Panc1 (cell line): ENCODE measurements at places on chromosomes 12 and 14.

DNA sequence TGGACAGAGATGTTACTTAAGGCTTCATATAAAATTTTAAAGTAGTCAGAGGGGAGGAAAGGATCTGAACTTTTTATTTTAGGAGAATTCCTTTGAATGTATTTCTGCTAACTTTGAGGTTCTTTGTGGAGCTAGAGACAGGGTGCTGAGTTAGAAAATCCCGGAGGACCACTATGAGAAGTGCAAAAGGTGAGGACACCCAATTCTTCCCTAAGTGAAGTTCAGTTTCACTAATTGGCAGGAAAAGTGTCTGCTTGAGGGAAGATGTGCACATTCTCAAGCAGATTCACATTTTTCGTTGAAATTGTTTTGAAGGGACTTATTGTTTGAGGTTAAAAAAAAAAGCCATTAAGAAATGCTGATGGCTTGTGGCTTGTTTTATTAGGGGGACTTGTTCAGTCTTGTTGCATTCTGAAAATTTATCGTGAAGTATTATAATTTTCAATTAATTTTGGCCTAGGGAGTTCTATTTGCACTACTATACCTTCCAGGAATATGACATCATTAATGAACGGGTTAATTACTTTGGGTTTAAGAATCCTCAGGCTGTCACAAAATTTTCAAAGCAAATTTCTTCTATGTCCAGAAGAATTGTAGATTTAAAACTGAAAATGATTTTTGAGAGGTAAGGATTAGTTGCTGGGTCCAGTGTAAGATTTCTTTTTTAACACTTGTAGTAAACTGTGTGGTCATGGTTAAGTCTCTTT lies 1.8 kb downstream of the PCNX1 start:
- no peak for DNase-seq

DNA sequence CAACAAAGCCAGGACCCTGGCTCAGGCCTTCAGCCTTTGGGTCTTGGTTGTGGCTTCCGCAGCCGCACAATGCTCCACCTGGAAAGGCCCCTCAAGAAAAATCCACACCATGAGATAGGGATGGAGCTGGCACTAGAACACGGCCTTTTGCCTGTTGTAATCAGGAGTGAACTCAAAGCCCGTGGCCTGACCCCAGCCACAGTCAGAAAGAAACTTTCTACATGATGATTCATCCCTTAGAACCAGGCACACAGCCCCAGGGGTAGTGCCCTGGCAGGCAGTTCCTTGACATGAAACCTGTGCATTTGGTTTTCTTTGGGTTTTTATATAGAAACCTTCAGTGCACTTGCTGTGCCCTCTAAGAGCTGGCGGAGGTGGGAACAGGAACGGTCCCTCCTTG lies 5.1 kb downstream of the CLMN start:
- DNase-seq = no peak

DNA sequence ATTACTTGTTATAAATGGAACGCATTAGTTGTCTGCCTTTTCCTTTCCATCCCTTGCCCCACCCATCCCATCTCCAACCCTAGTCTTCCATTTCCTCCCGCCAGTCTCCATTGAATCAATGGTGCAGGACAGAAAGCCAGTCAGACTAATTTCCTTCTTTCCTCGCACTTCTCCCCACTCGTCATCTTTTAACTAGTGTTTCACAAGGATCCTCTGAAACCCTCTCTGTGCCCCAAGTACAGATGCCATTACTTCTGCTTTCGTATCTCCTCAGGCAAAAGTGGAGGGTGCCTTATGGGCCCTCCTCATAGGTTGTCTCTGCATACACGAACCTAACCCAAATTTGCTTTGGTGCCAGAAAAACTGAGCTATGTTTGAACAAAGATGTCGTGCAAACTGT lies 4.2 kb downstream of the DAZAP2 start:
- DNase-seq = no peak

GRCh38 chr12:12726555-12727093 lies 9.5 kb downstream of the CDKN1B start:
- DNase-seq = no peak

DNA sequence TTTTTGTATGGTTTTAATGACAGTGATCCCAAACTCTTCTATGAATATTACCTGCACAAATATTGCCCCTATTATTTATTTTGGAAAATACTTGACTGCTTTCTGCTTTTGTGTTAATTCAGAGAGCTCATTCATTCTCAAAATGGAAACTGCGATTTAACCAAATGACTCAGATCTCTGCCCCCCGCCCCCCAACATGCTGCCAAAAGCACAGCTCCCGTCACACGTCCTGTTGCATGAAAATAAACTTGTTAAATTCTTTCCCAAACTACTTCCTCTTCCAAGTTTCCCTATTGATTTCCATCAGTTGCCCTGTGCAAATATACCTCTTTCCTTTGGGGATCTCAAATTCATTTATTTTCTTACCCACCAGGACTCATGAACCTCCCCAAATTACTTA lies 18.0 kb upstream of the NRDE2 start:
- DNase-seq = no peak

DNA sequence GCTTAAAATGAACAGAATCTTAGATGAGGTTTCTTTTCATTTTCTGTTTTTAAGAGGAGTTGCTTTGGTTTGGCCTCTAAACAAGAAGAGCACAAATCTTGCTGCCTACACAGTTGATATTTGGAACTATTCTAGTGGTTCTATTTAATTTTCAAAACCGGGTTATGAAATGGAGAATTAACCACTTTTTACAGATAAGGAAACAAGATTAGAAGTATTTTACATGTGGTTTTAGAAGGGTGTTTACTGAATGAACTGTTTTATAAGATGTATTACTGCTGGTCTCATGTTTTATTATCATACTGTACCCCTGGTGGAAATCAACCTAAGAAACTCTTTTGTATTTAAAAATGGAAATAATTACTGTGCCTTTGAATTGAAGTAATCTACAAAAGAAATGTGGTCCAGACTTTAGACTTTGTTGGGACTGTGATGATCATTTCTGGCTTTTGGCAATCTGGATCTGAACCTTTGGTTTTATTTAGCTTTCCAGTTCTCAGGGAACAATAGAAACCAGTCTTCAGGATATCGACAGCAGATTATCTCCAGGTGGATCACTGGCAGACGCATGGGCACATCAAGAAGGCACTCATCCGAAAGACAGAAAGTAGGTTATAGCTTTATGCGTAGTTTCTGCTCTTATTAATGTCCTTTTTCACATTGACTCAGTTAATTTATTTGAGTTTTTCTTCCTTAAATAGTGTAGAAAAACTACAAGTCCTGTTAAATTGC lies 43.2 kb downstream of the TBK1 start:
- DNase-seq = no peak

DNA sequence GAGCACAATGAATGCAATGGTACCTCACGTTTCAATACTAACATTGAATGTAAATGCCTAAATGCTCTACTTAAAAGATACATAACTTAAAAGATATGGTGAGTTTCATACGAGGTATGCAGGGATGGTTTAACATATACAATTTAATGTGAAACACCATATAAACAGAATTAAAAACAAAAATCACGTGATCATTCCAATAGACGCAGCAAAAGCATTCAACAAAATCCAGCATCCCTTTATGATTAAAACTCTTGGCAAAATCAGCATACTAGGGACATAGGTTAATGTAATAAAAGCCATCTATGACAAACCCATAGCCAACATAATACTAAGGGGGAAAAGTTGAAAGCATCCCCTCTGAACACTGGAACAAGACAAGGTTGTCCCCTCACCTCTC lies 845.7 kb downstream of the SLC16A7 start:
- DNase-seq = no peak

GRCh38 chr12:119178544-119179334 lies at the start of gene HSPB8:
Gene HSPB8 (plus strand): TSS chr12:119178931. CDS start chr12:119179313, 382 bp downstream.
- DNase-seq = peak; percentile 69

GRCh38 chr14:73227812-73228781 lies 9.2 kb upstream of the PAPLN start:
- DNase-seq = peak; percentile 38

GRCh38 chr14:67875175-67876006 lies 55.8 kb downstream of the RAD51B start:
- DNase-seq = no peak

- DNase-seq = no peak
Measured at GRCh38 chr12:131944601-131945251, 5.0 kb upstream of the EP400 start.

DNA sequence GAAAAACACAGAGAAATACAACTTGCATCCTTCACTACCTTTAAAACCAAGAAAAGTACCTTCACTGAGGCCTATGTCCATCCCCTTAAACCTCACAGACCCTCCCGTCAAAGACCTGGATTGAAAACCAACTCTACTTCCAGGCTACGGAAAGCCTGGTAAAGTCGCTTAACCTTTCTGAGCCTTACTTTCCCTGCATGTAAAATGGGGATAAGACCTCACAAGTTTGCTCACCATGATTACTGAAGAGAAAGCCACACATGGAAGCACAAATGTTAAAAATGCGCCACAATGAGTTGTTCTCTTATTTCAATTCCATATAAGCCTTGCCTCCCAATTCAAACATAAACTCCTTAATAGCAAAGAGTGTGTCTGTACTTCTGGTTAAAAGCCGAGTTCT lies 8.4 kb downstream of the ACTN1 start:
- DNase-seq = no peak

- no peak for DNase-seq
Measured at GRCh38 chr12:124393831-124394230, 98.9 kb downstream of the RFLNA start.

GRCh38 chr14:68667313-68667791 lies 125.5 kb downstream of the ZFP36L1 start:
- no peak for DNase-seq

DNA sequence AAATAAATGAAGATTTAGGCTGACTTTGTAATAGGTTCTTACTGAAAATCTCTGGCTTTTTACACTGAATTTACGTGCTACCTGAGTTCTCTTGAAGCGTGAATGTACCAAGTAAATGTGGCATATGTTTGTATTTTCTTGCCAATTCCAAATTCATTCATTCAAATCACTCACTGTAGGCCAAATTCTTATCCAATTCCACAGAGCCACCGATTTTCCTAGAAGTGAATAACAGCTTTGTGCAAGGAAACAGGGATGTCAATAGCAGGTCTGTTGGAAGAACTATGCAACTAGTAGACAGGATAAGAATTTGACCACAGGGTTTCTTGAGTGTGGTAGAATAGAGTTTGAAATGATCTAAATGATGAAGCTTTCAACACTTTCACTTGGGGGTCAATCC lies 86.8 kb downstream of the SOX5 start:
- no peak for DNase-seq

GRCh38 chr14:70897464-70897863 lies 9.8 kb upstream of the PCNX1 start:
- no peak for DNase-seq

DNA sequence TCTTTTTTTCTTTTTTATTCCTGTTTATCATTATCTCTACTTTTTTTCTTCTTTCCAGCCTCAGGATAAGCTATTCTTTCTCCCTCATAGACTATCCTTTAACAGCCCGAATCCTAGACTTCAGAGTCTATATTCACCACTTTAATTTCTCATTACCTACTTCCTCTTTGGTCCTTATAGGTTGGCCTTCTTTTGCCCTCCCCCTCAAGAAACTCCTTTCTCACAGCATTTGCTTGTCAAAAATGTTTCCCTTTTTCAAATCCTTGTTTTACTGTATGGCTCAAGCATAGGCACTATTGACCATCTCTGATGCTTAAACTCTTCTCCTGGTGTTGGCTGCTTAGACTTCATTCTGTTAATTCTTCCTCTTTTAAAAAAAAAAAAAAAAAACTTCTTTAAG lies 52.5 kb downstream of the KIAA0586 start:
- DNase-seq = no peak

DNA sequence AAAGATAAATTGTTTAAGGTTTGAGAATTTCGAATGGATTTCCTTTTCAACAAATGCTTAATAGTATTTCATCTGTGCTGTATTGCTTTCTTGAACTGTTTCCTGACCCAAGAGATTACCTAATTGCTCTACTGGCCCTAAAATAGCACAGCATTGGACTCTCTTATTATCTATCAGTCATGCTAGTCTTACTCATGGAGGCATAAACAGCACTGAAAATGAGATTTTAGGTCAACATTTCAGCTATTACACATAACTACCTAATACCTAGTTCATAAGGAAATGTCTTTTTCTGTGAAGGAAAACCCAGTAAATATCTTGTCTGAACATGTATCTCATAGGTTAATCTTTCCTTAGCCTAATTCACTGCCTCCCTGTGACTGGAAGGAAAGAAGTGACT lies 4.3 kb upstream of the ABCD2 start:
- DNase-seq = no peak

DNA sequence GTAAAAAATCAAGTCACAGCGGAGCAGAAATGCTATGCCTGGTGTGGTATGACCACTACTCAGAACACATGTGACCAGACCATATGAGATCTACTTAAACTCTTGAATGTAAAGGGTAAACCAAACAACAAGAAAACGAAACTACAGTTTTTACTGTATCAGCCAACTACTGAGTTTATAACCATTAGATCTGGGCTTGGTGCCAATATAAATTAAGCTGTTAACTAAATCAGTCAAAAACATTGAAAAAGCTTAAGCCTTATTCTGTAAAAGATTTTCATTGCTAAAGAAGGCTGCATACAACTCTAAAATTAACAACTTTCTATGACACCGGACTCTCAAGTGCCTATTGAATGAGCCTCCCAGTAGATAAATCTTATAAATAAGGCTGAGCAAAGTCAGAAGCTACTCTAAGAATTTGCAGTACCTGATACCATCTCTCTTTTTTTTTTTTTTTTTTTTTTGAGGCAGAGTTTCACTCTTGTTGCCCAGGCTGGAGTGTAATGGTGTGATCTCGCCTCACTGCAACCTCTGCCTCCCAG lies 35.4 kb downstream of the SPTLC2 start:
- DNase-seq = no peak

- no peak for DNase-seq
Measured at GRCh38 chr14:93035917-93036651, 79.6 kb downstream of the ITPK1 start.

DNA sequence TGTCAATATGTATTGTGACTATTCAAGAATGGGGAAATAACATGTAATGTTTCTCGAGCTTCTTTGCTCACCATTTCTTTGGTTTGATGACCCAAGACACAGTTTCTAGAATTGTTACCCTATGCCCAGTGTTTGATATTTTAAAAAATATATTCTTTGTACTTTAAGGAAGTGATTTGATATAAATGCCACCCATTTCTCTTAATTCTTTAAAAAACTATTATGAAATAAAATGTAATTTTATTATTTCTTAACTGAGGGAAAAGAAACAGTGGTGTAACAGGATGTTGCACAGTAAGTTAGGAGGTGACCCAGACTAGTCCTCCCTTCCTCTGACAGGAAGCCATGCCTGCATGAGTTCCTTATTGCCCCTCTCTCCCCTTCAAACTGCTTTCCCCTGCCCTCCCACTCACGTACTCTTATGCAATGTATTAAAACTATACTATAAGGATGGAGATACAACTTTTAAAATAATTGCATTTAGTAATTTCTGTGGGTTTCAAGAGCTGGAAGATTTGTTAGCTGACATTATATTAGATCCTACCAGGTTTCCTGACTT lies 279.4 kb downstream of the TMTC2 start:
- no peak for DNase-seq

DNA sequence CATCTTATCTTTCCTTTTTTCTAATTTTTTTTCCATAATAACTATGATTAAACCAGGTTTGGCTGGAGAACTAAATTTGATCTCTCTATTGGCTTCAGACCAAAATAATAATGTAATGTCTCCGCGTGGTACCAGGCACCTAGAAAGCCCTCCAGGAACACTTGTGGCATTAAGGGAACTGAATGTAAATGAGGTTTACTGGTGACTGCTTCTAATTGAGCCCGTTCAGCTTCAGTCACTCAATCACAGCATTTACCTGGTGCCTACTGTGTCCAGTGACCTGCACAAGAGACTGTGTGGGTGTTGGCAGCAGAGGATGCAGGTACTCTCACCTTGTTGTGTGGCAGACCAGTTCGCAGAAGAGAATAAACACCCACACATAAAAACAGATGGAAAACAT lies 302.5 kb downstream of the DPF3 start:
- no peak for DNase-seq

GRCh38 chr12:113891739-113892520 lies 74.2 kb downstream of the RBM19 start:
- DNase-seq = no peak
